ENCODE measurements at places on chromosomes 11 and 22.

- DNase-seq: no peak
These were observed 165.7 kb upstream of the GUCY1A2 start for GRCh38 chr11:107183953-107184352.

GRCh38 chr22:46036558-46037408 is 59.8 kb upstream of the WNT7B start:
- DNase-seq: peak; percentile 81

DNA sequence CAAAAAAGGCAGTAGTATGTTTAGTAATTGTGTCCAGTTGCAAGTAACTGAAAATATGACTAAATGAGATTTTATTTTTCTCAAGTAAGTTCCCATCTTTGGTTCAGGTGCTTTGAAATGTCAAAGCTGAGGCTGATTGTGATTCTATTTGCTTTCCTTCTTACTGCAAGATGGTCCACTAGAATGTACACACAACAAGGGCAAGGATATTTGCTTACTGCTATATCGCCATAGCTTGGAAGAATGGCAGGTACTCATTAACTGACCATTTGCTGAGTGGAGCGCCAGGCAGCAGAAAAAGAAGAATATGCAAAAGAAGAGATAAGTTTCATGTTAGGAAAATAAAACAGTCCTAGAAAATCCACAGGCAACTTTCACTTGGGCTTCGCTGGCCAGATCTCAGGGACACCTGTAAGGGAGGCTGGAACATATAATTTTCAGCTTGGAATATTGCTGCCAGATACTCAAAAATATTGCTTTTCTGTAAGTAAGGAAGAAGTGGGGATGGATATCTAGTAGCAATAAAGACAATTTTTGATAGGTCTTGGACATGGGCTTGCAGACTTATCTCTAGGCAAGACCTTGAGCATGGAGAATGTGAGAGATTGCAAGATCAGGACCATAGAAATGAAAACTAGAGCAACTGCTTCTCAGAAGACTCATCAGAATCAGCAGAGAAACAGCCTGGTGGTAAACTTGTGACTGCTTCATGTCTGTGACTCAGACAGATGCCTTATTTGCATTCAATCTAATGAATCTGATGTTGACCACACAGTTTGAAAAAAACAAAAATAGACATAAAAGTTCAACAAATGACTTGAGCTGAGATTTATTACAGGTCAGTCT is 44.8 kb upstream of the OR9Q1 start:
- DNase-seq: peak; percentile 17

DNA sequence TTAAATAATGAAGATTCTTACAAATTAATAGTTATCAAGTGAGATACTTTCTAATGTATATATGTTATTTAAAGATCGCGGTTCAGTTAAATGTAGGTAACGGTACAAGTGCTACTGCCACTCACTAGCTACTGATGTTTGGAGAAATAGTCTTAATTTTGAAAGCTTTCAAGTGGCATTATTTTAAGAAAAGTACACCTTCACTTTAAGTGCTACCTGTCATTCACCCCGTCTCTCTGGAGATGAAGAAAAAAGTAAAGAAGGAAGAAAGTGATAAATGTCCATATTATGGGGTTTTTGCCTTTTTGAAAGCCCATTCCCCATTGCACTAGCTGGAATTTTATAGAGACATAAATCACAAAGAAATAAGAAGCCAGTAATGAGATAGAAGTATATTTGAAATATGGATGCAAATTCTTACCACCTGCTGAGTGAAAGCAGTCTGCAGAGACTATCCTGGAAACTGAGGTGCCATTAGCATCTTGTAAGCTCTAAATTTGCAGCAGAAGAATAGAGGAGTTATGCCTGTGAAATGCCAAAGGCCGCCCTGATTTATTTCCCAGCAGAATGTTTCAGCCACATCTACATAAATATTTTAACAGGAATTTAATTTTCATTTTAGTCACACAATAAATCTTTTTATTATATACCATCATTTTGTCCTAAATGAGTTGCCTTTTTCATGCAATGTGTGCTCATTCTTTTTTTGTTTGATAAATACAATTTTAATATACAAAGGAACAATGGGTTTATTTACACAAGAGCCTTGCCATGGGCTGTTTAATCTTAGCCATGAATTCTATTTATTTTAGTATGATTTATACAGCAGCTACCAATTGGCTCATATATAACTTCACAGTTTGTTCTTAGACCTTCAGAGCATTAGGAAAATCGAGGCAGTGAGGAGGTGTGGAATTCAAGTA is 489.9 kb upstream of the RAG2 start:
- DNase-seq: no peak

DNA sequence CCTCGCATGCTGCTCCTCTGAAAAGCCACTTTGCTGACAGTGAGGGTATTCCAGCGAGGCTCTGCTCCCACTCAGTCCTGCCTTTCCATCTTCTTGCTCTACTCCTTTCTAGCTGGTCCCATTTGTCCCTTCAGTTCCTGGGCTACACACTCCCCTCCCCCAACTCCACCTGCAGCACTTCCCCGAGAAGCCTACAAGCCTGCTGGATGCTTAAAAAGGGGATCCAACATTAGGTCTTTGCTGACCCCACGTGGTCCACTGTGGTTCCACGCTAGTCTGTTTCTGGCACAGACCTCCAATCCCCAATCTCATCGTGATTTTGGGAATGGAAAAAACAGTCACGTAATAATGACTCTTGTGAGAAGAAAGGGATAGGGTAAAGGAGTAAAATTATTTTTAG is 121.6 kb upstream of the SNX19 start:
- DNase-seq: no peak

DNA sequence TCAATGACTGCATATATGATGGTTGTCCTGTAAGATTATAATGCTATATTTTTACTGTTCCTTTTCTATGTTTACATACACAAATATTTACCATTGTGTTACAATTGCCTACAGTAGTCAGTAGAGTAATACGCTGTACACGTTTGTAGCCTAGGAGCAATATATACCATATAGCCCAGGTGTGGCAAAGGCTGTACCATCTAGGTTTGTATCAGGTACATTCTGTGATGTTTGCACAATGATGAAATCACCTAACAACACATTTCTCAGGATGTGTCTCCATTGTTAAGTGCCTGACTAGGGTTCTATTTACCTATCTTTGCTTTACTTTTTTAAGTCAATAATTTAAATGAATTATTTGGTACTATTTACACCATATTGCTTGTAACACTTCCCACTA is 21.9 kb downstream of the PRR5L start:
- DNase-seq: no peak

DNA sequence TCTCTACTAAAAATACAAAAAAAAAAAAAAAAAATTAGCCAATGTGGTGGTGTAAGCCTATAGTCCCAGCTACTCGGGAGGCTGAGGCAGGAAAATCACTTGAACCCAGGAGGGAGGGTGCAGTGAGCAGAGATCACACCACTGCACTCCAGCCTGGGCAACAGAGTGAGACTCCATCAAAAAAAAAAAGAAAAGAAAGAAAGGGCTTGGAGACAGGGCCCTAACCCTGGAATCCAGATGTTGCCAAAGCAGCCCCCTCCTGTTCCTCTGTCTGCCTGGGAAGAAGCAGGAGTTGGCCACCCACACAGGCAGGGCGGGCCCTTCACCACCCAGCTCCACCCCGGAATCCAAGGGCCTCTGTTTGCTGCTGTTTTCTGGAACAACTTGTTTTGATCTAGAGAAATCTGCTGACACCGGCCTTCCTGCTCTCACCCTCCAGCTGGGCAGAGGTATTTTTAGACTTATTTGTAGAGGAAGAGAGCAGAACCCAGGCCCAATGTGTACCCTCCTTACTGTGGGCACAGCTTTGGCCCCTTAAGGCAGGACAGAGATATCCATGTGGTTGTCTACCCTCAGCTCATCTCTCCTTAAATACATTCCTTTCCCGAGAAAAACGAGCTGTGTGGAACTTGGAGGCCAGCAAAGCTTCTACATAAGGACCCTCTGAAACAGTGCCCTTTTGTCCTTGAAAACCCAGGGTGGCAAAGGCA is 2.7 kb upstream of the NEAT1 start:
- peak; percentile 97 for DNase-seq

DNA sequence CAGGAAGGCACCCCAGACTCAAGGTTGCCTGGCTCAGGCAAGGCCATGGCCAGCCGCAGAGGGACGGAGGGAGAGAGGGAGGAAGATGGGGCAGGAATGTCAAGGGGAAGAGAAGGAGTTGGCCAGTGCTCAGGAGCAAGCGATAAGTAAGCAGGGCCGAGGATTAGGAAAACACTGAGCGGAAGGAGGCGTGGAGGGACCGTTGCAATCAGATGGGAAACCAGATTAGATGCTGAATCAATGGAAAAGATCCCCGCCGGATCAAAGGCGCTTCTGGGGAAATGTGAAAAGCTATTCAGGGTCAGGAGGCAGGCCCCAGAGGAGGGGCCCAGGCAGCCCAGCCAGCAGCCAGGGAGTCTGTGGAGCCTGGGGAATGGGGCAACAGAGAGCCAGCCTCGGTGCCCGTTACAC is 26.6 kb upstream of the MYEOV start:
- no peak for DNase-seq

DNA sequence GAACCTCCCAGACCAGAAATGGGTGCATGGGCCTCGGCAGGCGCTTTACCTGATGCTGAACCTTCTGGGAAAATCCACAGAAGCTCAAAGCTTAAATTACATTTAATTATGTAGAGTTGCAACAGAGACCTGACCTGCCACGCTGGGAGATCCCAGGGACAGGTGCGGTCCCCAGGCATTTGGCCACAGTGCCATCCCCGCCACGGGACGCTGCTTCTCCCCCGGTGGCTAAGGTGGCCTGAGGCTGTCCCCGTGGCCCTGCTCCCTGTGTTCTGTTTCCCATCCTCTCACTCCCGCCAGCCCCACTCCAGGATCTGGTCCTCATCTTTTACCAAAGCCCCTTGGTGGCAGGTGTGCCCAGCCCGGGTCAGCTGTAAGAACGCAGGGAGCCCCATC is 39.6 kb downstream of the GRAMD4 start:
- DNase-seq: no peak

DNA sequence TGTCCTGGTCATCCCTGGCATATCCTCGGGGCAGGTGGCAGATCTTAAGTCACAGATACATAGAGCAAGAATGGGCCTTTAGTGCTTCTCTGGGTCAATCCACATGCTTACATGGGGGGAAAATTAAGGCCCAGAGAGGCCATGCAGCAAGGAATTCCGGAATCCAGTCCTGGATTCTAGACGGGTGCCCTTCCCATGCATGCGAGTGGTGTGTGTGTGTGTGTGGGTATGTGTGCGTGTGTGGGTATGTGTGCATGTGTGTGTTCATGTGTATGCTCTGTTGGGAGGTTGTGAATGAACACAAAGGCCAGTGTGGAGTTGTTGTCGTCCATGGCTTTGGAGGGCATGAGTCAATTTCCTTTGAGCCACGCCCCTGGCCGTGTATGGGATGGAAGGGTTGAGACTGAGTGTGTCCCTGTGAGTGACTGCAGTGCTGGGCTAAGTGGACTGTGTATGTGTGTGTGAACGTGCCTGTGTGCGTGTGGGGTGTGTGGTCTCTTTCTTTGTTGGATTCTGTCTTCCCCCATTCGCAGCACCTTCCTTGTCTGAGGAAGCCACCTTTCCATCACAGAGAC is 33.4 kb upstream of the EIF3D start:
- DNase-seq: peak; percentile 65

- DNase-seq: no peak
These were observed 247.6 kb downstream of the CADM1 start for GRCh38 chr11:115256397-115257197.

GRCh38 chr11:18392434-18393321 is 1.7 kb upstream of the LDHA start:
- peak; percentile 54 for DNase-seq

DNA sequence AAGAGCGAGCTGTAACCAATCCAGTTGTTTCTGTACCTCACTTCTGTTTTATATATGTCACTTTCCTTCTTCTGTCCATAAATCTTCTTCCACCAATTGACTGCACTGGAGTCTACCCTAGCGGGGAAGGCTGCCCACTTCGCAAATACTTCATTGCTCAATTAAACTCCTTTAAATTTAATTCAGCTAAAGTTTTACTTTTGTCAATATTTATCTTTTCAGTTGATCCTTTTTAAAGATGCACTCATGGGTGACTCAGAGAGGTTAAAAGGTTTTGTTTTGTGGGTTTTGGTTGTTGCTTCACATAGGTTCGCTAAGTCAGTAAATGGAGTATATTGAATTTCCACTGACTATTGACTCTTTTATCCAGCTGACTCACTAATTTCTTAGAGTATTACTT is 597.2 kb downstream of the DLG2 start:
- peak; percentile 44 for DNase-seq

DNA sequence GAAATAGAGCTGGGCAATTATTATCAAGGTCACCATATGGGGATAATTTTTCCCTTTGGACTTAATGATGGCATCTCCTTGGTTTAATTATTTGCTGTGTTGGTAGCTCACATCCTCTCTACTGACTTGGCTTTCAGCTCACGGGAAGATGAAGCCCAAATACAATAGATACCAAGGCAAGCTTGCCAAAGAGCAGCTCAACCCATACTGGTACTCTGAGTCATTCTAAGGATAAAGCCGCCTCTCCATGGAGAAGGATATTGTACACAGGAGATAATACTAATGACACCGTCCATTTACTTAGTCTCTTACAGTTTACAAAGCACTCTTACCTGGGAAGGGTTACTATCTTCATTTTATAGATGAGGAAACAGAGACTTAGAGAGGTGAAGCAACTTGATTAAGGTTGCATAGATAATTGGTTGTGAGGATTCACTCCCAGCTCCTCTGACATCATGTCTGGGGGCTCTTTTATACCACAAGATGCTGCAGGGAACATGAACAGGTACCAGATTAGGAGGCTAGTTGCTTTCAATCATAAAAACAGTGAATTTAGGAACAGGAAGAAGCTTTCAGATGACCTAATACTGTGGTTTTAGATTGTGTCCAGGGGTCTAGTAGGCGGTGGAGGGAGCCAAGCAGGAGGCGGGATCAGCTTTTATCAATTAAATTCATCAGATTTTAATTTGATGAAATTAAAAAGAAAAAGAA is 48.3 kb upstream of the PICALM start:
- peak; percentile 81 for DNase-seq

GRCh38 chr11:122743949-122744348 is 88.4 kb downstream of the UBASH3B start:
- DNase-seq: no peak

GRCh38 chr11:32561835-32562234 is 21.8 kb upstream of the EIF3M start:
- no peak for DNase-seq

GRCh38 chr22:26461188-26461810 is 22.3 kb downstream of the HPS4 start:
- DNase-seq: peak; percentile 55

DNA sequence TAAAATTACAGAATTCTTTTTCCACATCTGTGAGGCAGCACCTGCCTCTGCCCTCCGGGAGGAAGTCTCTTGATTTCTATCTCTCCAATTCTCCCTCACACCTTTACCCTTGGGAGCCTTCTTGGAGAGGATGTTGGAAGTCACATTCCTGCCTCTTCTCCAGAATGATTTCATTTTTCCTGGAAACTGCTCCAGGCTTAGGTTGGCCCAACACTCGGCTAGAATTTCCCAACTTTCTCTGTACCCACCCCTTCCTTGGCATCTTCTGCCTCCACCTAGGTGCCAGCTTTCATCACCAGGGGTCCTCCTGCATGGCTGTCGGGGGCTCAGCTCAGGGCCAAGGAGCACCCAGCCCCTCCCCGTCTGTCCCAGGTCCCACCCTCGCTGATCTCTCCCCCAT is 43.2 kb downstream of the SLCO2B1 start:
- no peak for DNase-seq
